NCI-H2227 treated with DMSO at 0.1 percent for 48 hours (cell line): ENCODE measurements at places on chromosomes 7 and 10.

DNA sequence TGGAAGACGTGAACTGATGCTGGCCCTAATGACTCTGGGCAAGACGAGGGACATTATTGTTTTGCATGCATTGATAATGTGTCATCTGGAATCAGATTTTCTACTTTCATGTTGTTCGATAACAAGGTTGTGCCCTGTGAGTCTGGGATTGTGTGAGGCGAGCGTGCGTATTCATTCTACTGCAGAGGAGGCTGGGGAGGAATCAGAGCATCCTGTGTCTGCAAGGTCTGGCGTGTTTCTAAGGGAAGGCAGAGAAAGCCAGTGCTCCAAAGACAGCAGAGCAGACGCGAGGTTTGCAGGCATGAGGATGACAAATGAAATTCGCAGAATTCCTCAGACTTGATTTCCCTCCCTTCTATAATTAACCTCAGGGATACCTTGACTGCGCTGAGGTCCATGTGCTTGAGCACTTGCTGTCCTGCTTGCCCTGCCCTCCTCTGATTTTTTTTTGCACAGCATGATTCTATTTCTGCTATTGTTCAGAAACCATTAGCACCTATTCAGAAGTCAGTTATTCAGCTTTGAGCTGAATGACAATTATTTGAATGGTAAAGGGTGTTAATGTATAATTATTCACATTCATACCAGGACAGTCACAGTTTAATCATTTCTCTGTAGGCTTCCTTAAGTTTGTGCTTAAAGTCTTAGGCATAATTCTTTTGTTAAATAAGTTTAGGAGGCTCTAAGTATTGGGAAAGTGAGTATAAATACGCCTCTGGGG, 233.6 kb downstream of the EBF3 start:
- no peak for DNase-seq

GRCh38 chr7:4079366-4079765, 602.7 kb upstream of the FOXK1 start:
- no peak for DNase-seq

DNA sequence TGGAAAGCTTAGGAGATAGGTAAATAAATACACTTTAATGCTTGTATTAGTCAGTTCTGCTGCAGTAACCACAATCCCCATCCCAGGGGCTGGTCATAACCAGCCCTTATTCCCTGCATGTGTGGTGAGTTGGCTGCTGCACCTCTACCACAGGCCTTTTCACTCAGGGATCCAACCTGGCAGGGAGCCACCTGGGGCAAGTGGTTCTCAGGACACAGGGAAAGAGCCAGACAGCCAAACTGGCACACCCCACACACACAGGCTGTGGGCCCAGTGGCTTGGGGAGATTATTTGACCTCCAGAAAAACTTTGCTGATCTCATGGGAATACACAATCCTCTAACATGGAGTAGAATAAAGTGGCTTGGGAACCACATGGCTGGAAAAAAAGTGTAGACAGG, 400.0 kb upstream of the RNF32 start:
- DNase-seq = no peak

DNA sequence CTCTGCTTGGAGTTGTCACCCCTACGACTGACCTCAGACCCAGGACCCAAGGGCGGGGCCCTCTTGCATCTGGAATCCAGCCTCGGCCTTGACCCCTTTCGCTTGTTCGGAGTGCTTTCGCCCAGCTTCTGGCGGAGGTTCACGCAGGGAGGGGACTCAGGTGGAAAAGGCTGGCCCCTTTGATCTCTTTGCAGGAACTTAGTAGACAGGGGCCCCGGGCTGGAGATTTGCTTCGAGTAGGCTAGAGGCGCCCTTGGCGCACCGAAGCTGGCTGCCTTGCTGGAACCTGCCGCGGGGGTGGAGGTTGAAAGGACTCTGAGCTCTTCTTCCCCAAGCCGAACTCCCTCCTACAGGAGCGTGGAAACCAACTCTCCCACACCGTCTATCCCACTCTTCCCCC, 255.1 kb downstream of the OTUD1 start:
- no peak for DNase-seq

GRCh38 chr7:27994639-27995038, 186.0 kb downstream of the JAZF1 start:
- DNase-seq = peak; percentile 17

GRCh38 chr10:5615316-5615715, 51.1 kb downstream of the ASB13 start:
- DNase-seq = no peak

DNA sequence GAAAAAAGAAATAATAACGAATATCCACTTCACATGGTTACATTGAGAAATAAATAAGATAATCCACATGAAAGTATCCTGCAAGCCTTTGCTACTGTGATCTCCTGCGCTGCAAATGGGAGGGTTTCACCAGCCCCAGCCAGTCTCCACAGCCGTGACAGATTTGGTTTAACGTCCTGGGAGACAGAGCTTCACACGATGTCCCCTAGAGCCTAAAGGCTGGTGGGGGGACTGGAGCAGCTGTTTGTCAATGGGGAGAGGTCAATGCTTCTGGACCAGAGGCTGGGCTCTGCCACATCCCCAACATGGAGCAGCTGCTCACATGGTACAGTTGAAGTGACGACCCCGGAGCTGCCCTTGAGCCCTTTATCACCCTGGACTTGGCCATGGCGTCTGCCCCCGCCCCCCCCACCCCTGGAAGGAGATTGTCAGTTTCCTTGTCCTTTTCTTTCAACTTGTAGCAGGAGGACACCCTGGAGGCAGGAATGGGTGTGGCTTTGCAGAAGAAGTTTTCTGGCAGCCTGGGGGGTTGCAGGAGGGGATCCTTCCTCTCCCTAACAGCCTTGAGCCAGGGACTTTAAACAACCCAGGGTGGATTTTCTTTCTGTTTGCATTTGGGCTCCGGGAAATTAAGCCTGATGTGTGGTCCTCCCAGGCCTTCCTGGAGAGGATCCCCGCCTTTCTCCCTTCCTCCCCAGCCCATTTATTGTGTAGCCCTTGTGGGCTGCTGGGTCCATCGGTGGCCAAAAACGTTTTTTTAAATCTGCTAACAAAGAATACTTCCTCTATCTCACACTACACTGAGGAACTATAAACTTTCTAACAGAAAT, 37.0 kb upstream of the MXI1 start:
- DNase-seq = no peak

DNA sequence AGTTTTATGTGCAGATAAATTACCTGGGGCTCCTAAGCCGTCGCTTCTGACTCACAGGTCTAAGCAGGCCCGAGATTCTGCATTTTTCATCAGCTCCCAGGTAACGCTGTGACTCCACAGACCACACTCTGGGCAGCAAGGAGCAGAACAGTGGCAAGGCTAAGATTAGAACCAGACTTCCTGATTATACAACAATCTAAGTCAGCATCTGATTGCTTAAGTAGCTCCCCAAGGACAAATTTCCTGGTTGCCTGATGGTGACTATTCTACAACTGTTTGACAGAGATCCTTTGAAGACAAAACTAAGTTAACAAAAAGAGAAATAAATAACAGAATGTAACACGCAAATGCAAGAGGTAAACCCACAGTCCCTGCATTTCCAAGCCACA, 69.0 kb downstream of the CREB3L2 start:
- no peak for DNase-seq

DNA sequence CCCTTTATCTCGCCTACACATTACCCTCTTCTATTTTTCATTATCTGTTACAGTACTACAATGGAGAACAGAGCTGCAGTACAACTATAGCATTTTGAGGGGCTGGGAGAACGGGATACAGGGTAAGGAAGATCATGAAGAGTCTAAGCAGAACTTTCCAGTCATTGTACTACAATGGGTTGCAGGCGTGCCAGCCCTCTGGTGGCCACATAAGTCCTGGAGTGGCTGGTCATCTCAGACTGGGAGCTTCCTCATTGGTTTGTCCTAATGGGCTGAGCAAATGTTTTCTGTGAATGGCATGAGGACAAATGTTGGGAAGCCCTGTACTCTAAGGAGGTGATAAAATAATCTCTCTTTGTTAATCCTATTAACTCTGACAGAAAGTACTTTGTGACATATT, 33.0 kb downstream of the TMEM106B start:
- DNase-seq = no peak

DNA sequence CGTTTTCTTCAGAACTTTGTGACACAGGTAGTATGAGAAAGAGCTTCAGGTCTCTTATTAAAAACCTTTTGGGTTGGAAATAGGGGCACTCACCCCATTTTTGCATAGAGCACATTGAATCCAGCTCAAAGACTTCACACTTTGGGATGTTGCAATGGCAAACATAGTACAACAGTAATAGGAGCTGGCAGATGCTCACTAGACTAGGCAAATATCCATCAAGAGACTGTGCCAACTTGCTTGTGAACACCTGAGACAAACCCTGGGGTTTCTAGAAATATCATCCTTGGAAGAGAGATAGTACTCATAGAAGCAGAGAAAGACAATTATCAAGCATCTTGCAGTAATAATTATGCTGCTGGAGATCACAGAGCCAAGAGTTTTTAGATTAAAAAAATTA, 280.0 kb downstream of the CACNA2D1 start:
- no peak for DNase-seq

- DNase-seq = no peak
These were observed 70.7 kb downstream of the EBF3 start for GRCh38 chr10:129893104-129894089.

DNA sequence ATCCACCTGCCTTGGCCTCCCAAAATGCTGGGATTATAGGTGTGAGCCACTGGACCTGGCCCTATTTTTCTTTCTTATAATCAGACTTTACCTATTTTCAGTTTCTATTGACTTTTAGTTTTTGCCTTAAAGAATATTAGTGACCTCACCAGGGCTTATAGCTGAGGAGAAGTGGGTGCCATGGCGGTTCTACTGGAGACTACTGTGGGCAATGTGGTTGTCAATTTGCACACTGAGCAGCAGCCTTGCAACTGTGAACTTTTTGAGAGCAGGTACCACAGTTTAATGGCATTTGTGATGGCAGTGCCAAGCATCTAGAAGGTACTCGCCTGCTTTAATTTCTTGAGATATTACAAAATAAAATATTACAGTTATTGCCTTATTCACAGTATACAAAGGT, 11.5 kb downstream of the GLCCI1 start:
- DNase-seq = no peak
